ENCODE measurements at places on chromosomes 2 and 18.
A peak's percentile ranks its signal among the peaks of the same experiment; 100 is the strongest.

DNA sequence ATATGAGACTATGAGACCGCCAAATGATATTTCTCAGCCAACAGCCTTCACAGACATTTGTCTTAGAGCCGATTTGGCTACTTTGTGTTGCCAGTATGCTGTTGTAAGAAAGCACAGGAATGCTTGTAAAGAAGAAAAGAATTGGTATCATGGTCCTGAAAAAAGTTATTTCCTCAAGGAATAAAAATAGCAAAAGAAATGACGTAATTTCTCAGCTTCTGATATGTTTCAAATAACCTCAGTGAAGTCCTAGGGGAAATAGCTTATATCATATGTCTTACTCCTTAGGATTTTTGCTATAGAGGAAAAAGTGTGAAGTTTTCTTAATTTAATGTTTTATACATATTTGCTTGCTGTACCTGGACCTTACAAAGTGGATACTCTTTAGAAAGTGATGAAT is 23.0 kb downstream of the SCN1A start:
- no peak for DNase-seq

- no peak for DNase-seq
Measured at GRCh38 chr2:134934641-134935040, 16.0 kb downstream of the CCNT2 start.

DNA sequence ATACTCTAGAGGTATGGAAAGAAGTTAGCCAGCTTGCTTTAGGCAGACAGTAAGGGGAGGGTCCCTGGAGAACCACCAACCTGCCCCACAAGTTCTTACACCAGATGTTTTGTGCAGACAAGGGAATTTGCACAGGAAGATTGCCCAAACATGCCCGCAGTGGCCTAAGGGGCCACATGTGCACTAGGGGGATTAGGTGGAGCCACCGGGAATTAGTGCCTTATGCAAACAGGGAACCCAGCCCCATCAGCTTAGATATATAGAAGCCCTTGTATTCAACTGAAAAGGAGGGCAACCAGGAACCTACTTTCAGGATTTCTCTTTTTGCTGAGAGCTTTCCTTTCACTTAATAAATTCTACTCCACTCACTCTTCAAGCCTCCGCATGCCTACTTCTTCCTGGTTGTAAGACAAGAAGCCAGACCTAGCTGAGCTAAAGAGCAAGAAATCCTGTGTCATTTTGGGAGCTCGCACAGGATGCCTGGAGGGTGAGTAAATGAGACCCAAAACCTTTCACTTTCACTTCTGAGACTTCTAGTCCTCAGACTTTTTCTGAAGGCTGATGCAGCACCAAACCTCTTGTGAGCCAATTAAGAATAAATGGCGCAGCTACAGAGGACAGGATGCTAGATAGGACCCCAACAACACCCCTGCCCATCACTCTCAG is 146.3 kb downstream of the GCA start:
- DNase-seq, result no peak

GRCh38 chr18:56678836-56679565 is 27.8 kb downstream of the WDR7 start:
- DNase-seq, result no peak

DNA sequence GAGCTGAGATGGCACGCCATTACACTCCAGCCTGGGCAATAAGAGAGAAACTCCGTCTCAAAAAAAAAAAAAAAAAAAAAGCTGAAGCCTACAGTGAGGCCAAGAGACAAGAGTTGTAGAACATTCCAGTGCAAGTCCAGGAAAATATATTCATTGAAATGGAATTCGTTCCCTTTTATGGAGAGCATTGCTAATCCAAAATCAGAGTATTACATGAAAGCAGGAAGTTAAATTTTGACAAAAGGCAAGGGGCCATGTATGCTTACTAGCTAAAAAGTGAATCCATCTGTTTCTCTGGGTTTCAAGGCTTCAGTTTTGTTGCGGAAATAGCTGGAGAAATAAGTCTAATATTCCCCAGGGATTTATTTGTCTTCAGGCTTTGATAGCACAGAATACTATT is 471.7 kb downstream of the THSD7B start:
- no peak for DNase-seq

DNA sequence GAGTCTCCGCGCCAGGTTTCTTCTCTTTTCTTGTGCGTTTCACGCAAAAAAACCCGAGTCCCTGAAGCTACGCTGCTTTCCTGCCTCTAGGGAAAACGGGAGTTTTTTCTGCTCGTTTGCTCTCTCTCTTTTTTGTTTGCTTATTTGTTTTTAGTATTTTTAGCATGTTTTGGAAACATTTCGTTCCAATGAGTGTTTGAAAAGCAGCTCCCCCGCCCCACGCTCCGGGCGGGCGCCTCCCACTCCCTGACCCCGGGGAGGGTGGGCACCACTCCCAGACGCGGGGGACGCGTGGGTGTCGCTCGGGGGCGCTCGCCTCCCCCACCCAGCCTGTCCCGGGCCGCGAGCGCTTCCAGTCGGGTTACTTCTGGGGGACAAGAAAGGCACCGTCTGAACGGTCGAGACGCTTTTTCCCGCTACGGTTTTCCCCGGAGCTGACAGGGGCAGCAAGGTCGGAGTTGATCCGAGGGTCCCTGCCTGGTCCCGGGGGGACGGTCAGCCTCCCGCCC is 446 bp upstream of the EFHD1 start:
- no peak for DNase-seq

- DNase-seq, result no peak
Measured at GRCh38 chr18:48138660-48139430, 208.4 kb upstream of the SMAD2 start.

DNA sequence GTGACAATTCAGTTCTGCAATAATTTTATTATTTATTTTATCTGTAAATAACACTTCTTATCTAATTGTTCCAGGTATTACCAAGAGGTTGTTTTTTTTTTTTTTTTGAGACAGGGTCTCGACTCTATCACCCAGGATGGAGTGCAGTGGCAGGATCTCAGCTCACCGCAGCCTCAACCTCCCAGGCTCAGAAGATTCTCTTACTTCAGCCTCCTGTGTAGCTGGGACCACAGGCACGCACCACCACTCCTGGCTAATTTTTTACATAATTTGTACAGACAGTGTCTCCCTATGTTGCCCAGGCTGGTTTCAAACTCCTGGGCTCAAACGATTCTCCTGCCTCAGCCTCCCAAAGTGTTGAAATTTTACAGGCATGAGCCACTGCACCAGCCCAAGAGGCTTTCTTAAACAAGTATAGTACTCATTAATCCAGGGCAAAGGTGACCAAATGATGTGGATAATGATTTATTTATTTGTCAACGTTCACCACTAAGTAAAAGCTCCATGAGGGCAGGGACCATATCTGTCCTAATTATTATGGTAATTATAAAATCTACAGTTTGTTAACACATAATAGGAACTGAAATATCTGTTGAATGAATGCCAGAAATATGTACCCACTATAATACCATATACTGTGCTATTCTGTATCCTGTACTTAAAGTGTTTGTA is 12.0 kb downstream of the STK17B start:
- DNase-seq, result no peak

DNA sequence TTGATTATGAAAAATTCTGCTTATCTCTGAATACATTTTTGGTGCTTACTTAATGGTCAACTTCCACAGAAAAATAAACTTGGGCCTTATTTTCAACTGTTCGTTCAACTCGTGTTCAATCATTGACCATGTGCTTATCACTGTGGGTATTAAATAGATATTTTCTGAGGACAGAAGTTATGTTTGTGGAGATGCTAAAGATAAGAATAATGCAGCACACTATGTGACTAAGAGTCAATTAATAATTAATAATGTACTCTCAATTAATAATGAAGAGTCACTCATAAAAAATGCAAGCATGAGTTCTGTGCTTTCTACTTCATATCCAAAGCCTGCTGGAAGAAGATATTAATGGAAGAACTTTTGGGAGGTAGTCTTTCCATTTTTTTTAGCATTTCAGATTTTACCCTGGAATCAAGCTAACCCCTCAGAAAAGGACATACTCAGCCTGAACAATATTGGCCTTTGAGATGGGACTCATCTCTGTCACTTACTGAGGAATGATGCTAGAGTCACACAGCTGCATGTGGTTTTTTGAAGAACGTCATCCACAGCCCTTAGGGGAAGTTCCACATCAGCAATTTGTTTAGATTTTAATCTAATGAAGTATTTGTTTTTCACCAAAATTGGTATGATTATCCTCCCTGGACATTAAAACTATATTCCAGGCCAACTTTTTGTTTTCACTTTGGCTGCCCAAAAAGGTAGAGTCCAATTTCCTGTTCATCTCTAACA is 191.9 kb upstream of the CRIM1 start:
- DNase-seq, result no peak

GRCh38 chr18:13290856-13291271 is 72.3 kb downstream of the LDLRAD4 start:
- DNase-seq, result no peak

DNA sequence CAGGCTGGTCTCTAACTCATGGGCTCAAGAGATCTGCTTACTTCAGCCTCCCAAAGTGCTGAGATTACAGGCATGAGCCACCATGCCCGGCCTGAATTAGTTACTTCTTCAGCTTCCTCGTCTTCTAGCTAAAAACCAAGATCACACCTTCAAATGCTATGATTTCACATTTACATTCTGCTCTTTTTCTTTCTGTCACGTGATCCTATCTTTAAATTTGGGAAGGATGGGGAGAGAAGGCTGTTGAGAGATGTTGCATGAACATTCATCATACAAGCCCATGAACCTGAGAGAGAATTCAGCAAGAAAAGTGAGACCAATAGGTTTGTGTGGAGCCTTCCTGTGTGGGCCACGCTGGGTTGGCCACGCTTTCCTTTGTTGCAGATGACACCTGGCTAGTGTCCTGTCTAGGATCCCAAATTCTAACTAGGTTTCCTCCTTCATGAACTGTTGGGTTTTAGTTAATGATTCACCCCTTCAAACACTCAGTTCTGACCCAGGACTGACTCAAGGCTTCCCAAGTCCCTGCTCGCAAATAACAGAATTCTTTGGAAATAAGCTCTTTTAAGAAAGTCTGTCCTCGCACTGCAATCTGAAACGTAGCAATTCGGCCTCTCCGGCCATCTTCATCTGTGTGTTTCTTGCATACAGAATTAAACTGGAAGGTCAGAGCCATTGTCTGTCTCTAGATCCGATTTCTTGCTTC is 57.3 kb upstream of the CREB1 start:
- no peak for DNase-seq

- DNase-seq, result no peak
Measured at GRCh38 chr18:28002841-28003240, 174.1 kb downstream of the CDH2 start.

GRCh38 chr18:6414723-6415417 is at the start of gene L3MBTL4:
TSS of gene L3MBTL4 (minus strand) at chr18:6414911. CDS start at chr18:6311625, 103,286 bp downstream.
- DNase-seq, result no peak

- DNase-seq, result no peak
Measured at GRCh38 chr2:178227187-178227586, 32.9 kb downstream of the OSBPL6 start.

DNA sequence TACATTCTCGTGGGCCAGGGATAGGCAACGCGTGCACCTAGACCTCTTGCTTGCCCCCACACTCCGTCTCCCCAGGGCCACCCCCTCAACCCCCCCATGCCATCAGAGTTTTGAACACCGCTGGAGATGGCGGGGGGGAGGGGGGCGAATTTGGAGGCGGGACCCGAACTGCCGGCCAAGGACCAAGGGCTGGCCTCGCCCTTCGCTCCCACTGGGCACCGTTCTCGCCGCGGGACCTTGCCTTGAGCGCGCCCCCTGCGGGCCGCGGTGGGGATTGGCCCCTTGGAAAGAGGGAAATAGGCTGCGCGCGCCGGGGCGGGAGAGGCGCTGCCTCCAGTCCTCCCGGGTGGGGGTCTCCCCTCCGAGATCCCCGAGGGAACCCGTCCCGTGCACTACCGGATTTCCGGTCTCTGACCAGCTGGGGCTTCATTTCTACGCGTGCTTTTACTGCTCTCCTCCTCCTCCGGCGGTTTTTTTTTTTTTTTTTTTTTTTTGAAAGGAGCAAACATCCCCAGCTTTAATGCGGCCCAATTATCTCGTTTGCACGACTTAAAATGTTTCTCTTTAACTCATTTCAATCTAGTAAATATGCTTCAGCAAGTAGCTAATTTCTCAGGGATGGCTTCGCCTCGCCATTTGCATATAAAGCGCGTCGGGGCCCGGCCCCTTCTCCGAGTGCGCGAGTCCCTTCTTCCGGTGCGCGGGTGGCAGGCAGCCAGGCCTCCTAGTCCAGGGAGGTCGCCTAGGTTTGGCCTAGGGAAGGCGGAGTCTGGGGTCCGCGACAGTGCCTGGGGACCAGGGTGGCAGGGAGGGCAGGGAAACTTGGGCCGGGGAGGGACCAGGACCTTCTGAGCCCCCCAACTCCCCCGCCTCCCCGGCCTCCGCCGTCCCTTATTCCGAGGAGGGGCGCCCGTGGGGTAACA is 10.0 kb upstream of the GBX2 start:
- peak; percentile 45 for DNase-seq

DNA sequence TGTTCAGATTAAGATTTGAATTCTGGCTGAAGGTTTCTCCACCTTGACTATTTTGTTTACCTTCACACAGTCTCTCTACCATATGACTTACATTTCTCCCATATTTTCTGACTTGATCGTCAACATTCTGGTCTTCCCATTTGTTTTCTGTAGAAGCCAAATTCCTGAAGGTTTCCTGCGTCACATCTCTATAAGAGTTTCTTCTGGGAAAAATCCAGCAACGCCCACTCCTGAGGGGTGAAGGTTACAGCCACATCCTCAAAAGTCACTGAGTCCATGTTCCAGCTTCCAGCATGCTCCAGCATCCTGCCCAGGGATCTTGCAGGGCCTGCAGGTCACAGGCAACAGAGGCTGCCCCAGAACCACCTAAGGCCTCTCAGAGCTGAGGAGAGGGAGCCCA is 47.5 kb downstream of the NBEAL1 start:
- DNase-seq, result no peak

DNA sequence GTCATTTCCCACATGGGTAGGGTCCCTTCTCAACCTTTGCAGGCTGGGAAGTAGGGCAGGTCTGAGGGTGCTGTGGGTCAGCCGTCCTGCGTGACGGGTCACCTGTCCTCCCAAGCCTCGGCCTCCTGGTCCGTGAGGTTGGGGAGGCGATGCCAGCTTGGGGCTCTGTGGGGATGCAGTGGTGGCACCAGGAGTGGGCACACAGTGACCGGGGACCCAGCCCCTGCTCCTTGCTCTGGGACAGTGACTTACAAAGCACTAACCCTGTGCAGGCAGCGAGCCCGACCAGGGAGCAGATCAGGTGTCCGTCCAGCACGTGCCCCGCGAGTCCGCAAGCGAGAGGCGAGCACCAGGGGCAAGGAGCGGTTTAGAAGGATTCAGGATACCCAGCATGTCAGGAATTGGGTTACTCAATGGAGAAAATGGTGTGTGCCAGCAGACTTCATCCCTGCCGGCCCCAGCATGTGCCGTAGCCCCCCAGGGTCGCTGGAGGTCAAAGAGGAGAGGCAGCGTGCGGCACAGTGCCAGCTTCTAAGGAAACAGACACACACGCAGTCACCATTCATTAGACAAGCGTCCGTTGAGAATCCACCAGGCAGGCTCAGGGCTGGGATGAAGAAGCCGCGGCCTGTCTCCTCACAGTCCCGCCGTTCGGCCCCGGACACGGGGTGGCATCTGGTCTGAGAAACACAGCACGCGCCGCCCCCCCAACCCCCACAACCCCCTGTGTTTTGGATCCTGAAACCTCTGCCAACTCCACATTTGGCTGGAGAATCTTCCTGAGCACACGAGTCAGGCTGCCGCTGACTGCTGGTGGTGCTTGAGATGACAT is 11.7 kb downstream of the COLEC11 start:
- no peak for DNase-seq

GRCh38 chr18:65073060-65073550 is 677.7 kb upstream of the CDH7 start:
- no peak for DNase-seq
